HS-27A (cell line): ENCODE measurements at places on chromosomes 3 and 15.

GRCh38 chr15:28725556-28725955, 13.3 kb upstream of the GOLGA8M start:
- no peak for DNase-seq

DNA sequence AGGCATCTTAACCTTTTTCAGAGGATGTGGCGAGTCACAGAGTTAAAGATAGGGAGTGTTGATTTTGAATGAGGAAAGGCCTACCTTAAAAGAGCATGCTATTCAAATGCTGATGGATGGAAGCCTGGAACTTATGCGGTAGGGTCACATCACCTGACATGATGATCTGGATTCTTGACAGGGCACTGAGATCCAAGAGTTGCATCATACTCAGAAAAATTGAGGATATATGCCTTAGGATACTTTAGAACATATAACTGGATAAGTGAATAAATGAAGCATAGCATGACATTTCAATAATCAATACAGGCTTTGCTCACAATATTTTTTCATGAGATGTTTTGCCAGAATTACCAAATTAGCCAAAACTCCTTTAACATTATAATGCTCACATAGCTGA, 20.1 kb upstream of the SECISBP2L start:
- DNase-seq: no peak

DNA sequence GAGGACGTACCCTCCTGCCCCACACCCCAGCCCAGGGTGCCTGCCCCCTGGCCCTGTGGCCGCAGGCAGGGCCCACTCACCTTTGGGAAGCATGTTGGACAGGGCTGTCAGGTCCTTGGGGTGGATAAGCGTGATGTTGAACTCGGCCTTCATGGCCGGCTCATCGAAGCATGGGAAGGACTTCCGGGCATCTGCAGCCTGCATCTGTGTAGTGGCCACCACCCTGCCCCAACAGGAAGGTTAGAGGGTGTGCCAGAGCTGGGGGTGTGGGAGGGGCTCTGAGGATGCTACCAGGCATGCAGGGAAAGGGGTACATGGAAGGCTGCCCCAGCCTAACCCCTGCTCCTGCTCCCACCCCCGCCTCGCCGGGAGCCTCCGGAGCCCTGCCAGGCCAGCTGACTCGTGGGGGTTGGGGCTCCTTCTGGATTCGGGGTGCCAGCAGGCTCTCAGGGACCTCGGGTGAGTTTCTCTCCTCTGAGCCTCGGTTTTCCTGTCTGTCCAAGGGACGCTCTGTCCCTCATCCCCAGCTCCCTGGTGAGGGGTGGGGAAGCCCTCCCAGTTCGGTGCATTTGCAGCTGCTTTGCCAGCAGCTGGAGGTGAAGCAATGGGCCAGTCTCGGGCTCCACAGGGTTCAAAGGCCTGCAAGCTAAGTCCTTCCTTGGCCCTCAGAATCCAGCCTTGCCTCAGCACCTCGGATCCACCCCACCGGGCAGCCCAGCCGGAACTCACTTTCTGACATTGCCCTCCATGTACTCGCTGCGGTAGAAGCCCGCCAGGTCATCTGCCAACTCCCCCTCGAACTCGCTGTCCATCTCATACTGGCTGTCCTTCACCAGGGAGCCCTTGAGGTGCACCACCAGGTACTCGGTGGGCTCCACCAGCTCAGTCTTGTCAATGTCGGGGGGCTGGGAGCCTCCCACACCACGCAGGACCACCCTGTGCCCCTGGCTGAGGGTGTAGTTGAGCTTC, 9.1 kb downstream of the ANPEP start:
- DNase-seq: no peak

GRCh38 chr3:54891540-54891897, 36.3 kb downstream of the LRTM1 start:
- peak; percentile 82 for DNase-seq
